ENCODE measurements at places on chromosomes 3 and 15. TPM values are rescaled to one million over a fixed set of nuclear protein-coding genes. Genes with fewer than 3 reads are reported as not detected.

DNA sequence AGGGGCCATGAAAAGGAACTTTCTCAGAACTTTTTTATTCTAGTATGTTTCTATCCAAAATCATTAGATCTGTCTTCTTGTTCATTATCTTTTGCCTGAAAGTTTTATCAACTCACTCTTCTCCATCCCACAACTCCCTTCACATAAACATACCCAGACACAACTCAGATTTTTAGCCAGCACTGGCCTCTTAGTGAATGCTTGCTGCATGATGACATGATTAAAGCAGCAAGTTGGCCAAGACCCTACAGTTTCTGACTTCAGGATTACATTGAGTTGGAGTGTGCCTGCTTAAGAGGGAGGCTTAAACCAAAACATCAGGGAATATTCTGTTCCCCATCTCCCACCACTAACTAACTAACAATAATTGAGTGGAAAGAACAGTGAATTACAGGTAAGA lies 38.1 kb downstream of the PLSCR2 start:
- no peak for DNase-seq

DNA sequence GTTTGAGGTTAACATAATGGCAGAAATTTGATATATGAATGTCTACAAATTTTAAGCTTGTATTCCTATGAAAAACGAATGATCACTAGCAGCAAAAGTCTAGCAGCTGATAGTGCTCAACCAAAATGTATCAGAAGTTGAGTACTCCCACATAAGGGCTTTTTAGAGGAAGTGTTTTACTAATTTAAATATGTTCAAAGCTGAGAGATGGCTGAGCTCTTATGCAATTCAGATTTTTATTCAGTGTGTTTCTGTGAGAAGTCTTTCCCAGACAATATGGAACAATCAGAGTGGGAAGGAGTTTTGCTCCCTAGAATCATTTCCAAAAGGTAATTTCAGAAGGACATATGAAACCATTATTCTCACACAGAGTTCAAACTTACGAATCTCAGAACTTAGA lies 327.0 kb downstream of the ZPLD1 start:
- no peak for DNase-seq

GRCh38 chr3:169901453-169901852 lies 9.9 kb upstream of the SAMD7 start:
- no peak for DNase-seq

CSTA gene
- 0.95 TPM for polyA plus RNA-seq

DNA sequence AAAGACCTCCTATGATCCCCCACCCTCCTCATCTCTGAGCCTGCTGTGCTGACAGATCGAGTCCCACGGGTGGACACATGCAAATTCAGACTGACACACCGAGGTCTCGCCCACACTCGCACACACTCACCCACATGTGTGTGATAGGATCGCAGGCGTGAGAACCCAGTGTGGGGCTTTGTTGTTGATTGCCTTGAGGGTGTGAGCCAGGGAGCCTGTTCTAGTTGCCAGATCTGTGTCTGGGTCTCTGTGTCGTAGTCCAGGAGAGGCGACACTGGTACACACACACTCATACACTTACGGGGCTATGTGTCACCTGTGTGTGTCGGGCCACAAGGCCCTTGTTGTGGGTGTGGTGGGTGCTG lies 2.0 kb downstream of the EPHB3 start:
- DNase-seq = no peak

- DNase-seq = no peak
These were observed 73.2 kb upstream of the CTXND1 start for GRCh38 chr15:80325206-80325605.

ECE2 gene
- polyA plus RNA-seq = not detected

- DNase-seq = no peak
These were observed 111.5 kb downstream of the NTRK3 start for GRCh38 chr15:88144921-88145653.

IGF1R gene
- 7.4 TPM for polyA plus RNA-seq

IL17RD gene
- 1.4 TPM for polyA plus RNA-seq

- no peak for DNase-seq
These were observed 80.9 kb downstream of the RPLP1 start for GRCh38 chr15:69533522-69533921.

SLC25A20 gene
- 50.5 TPM for polyA plus RNA-seq

DNA sequence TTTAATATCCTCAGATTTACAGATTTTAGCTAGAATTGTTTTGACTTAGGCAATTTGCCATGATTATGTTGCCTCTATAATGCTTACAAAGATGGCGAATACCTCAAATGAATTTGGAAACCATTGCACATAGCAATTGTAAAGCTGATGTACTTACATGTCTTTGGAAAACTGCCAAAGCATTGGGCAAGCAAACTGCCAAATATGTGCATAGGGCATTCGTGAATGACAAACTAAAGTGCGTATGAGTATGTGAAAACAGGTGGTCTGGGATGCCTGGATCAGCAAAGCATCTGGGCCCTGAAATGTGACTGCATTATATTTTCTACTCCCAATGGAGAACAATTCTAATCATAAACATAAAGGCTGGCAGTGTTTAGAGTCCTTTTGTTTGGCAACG lies 445.3 kb upstream of the ROBO1 start:
- DNase-seq = no peak
